ENCODE measurements at places on chromosomes 7 and 10. TPM values are rescaled to one million over a fixed set of nuclear protein-coding genes. Genes with fewer than 3 reads are reported as not detected.

DNA sequence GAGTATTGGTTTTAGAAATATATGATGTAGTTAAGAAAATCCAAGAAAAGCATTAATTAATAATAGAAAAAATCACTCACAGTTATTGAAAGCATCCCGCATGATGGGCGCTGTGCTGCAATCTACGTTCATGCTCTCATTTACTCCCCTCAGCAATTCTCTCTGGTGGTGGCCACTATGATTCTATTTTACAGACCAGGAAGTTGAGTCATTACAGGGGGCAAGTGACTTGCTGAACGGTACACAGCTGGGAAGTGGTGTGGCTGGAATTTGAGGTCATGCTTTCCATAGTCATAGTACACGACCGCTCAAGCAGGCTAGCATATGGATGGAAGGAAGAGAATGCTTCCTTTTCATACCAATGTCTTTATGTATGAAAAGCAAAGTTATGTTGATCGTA lies 117.4 kb downstream of the TES start:
- no peak for DNase-seq

DNA sequence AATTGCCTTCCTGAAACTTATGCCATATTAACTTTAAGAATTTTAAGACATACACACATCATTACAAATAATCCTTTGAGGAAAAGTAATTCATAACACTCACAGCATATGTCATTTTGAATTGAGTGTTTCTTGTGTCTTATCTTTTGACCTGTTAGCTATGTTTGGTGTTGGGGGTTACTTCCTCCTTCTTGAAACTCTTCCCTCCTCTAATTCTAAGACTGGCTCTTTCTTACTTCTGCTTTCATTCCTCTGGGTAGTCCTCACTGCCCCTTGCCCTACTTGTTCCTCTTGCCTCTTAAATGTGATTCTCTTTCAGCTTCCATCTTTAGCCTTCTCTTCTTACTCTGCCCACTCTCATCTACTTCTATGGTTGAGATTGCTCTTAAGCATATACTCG lies 28.3 kb upstream of the PIP4K2A start:
- DNase-seq: no peak

- DNase-seq: no peak
These were observed 1.1 kb downstream of the NDST2 start for GRCh38 chr10:73810358-73810734.

GRCh38 chr7:69817121-69817520 lies 218.8 kb downstream of the AUTS2 start:
- no peak for DNase-seq

The CELF2 gene
- 110 TPM for total RNA-seq
